CD4-positive, alpha-beta T cell treated with Interleukin-6 at 100 ng/mL for 8 hours (primary cell): ENCODE measurements at places on chromosomes 7 and 10.
A peak's percentile ranks its signal among the peaks of the same experiment; 100 is the strongest.

GRCh38 chr10:122251459-122252255, 19.4 kb upstream of the BTBD16 start:
- no peak for DNase-seq

GRCh38 chr10:99711129-99711719, 20.7 kb downstream of the COX15 start:
- peak; percentile 26 for DNase-seq

DNA sequence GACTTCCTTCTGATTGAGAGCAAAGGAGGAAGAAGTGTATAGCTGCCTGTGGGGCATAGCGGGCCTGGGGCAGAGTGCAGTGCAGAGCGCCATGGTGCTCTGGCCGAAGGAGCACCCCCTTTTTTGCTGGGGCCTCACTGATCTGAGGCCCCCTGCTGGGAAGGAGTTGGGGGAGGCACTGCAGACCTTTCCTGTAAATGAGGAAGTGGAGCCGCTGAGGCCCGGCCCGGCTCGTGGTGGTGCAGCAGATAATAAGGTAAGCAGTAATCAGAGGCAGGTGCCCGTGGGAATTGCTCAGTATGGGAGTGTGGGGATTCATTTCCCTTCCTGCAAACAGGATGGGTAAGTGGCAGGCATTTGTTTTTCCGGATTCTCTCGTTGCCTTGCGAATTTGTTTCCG, 373.7 kb upstream of the MKI67 start:
- no peak for DNase-seq

DNA sequence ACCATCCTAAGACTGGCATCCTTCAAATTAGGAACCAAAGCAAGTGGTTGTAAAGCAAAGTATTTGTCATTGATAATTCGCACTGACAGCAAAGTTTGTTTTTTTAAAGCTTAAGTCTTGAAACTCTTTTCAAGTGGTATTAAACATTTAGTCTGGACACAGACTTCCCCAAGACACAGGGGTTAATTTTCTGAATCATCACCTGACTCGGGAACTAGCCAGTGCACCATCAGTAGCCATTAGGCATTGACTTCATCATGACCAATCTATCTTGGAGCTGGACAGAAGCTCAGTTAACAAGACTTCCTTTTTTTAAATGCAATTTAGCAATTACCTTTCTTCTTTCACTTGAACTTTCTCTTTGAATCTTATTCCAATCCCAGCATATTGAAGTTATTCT, 210.6 kb downstream of the ZNF365 start:
- DNase-seq, result no peak

- DNase-seq, result no peak
Observed at GRCh38 chr10:88198023-88198422, 334.6 kb downstream of the PTEN start.

DNA sequence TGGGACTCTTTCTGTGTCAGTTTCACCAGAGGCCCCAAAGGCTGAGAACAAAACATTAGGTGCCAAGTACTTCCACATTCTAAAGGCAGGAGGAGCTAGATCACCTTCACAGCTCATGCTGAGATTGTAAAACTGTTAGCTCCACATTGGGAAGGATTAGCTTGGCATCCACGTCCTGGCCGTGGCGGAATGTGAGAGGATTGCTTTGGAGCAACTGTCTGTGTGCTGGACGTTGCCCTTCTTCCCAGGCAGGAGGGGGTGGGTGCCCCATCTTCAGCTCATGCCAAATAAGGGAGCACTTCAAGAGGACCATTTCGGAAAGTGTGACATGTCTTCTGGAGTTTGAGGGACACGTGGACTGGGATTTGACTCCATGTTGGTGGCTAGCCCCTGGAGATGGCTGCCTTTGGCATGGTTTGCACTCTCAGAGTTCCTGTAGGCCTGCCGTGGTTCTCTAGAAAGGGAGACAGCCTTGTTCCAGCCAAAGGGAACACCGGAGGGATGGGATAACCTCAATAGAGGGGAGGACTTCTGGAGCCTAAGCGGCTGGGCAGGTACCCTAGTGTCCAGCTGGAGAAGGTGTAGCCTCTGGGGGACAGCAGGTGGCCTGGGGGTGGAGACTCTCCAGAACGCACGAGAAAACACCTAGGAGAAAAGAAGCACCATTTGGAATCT, 19.9 kb upstream of the FMC1 start:
- DNase-seq, result no peak

DNA sequence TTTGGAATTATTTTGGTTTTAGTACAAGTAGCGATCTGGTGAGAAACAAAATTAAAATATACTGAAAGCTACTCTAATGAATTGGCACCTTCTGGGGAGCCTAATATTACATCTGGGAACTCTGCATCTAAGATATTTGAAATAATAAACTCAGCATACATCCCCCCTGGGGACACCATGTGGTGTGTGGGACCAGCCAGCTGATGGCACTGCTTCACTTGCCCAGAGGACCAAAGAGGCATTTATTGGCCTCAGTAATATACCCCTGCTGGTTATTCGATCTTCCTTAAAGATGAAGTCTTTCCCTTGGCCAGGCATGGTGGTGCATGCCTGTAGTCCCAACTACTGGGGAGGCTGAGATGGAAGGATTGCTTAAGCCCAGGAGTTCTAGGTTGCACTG, 195.1 kb upstream of the AUTS2 start:
- no peak for DNase-seq

DNA sequence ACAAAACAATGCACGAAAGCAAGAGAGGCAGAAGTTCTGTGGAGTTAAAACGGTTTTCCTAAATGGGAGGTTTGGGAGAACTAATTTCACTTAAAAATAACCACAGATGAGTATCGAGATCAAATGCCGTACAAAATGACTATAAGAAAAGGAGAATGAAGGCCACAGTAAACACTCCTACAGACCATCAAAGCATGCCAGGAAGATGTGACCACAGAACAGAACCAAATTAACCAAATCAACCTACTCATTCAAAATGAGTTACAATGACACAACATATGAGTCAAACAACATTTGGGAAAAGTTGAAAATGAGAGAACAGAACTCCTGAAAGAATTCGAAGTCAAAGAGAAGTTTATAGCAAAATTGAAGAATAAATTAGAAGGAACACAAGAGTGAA, 24.3 kb upstream of the DOCK1 start:
- DNase-seq, result no peak

DNA sequence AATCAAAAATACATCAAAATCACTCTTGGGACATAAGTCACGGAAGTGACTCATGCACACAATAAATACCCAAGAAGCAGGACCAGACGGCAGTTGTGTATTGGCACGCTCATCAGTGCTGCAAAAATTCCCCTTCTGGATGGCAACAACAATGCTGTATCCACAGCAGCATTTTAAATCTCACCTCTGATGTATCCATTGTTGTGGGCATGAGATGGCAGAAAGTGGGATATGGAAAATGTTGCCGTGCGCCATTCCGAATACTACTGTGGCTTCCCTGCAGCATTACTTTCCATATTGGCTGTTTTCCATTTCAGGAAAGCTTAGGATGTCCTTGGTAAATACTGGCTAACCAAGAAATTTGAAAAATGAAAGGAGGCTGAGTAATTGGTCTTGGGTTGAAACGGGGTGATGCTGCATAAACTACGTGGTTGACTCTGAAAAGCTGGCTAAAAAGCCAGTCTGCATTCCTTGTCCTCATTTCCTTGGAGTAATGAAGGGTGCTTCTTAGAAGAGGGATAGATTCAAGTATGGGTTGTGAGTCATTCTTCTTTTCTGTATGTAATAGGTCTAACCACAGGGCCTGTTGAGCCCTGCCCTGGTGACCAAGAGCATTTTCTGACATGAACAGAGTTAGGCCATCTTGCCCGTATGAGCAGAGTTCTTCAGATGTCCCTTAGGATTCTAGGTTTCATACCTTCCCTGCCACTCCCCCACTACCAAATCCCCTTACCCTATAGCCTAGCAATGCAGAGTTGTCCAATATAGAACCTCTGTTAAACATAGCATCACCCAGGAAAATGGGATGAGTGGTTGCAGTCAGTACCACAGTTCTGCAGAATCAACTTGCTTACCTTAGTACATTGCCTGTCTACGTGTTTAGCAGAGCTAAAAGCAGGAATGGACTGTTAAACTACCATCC, 36.3 kb upstream of the TOMM7 start:
- no peak for DNase-seq

DNA sequence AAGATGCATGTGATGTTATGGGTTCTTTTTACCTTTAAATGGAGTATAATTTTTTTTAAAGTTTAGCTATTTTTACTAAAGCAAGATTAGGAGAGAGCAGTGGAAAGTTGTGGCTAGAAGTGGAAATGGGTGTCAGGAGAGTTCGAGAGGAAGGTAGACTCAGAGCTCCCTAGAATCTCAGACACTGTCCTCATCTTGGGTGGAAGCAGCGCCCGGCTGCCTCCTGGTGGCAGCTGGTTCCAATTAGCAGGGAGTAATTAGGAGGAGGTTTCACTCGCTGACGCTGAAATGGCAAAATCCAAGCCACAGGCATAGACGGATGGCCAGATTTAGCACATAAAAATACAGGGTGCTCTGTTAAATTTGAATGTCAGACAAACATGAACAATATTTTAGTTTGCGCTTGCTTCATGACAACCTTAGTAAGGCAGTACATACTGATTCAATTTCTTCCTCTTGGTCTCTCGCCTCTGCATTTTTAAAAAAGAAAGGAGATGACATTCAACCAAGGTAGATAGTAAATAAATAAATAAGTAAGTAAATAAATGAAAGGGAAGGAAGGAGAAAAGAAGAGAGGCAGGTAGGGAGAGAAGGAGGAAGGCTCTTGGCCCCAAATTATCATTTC, 58.5 kb downstream of the LGI1 start:
- peak; percentile 6 for DNase-seq

DNA sequence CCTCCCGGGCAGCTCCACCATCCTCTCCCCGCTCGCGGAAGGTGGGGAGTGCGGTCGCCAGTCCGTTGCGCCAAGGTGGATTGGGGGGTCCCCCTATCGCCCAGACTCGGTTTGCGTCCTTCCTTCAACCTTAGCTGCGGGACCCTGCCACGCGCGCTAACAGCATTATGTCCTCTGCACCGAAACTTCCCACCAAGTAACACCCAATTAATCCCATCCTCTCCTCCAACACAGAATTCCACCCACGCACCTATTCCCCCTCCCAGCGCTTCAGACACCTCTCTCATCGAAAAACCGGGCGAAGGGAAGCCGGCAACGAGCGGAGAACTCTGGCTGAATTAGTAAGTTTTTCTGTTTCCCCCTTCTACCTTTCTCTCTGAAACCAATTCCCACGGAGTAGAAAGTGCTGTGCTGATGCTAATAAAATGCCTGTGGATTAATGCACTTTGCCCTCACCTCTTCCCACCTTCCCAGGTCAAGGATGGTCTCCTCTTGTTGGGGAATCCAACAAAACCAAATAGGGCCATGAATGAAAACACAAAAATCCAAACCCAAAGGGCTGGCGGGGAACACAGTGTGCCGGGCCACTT, 947 bp downstream of the HOXA3 start:
- no peak for DNase-seq

DNA sequence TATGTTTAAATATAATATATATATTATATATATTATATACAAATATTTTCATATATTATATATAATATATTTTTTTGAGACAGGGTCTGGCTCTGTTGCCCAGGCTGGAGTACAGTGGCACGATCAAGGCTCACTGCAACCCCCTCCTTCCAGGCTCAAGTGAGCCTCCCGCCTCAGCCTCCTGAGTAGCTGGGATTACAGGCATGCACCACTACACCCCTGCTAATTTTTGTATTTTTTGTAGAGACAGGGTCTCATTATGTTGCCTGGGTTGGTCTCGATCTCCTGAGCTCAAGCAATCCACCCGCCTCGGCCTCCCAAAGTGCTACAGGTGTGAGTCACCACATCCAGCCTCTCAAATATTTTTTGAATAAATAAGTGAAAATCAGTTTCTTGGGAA, 215.5 kb downstream of the GATA3 start:
- DNase-seq, result no peak

GRCh38 chr10:113052076-113052830, 102.2 kb downstream of the TCF7L2 start:
- no peak for DNase-seq

GRCh38 chr10:12252882-12253546, 57.0 kb downstream of the CDC123 start:
- no peak for DNase-seq

DNA sequence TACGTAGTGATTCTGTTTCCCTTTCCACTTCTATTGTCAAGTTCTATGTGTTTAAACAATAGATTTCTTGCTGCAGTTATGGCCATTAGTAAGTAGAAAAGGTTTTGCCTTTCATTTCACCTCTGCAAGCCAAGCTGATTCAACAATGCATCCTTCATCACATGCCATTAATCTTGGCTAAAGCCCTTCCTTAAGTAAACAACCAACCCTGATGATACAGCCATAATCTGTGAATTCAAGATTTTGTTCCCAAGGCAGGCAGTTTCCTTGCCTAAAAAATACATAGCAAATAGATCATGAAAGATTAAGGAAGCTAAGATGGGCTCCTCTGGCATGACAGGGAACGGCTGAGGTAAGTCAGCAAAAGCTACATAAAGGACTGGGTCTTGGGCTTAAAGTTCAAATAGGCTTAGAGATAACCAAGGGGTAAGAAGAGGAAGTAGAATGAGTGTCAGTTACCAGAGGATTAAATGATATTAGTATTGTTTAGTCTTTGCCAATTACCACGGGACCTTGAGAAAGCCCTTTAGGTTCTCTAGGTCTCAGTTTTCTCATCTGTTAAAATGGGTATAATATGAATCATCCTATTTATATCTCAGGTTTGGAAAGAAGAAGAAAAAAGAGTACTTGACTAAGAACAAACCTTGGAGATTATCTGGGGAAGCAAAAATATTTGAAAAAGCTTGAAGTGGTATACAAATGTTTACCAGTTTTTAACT, 35.9 kb upstream of the ANK3 start:
- no peak for DNase-seq

- DNase-seq, result no peak
Observed at GRCh38 chr10:52649511-52649910, 123.1 kb downstream of the MBL2 start.

- no peak for DNase-seq
Observed at GRCh38 chr7:141928845-141929195, 12.6 kb downstream of the OR9A4 start.

DNA sequence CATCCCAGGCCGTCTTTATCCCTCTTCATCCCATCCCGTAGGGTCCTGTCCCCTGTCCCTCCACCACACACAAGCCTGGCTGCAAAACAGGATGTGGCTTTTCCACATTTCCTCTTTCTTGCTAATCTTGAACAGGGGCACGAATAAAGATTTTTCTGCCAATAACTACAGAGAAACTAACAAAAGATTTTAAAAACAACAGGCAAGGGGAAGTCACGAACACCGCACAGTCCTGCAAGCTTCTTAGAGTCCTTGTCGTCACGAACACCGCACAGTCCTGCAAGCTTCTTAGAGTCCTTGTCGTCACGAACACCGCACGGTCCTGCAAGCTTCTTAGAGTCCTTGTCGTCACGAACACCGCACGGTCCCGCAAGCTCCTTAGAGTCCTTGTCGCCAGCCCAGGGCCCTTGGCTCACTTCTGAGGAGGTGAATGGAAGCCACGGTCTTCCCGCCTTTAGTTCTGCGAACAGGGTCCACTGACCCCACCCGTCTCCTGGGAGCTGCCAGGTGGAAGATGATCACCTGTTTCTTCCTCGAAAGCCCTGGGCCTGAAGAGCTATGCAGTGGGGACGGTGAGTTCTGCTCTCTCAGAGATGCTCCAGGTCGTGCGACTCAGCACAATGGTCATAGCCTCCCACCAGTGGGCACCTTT, 10.3 kb upstream of the INSIG1 start:
- no peak for DNase-seq

GRCh38 chr10:35341521-35341920, 5.2 kb downstream of the CCNY start:
- peak; percentile 24 for DNase-seq

- DNase-seq, result no peak
Observed at GRCh38 chr7:154918741-154919140, 84.2 kb downstream of the PAXIP1 start.

GRCh38 chr10:122725768-122726167, 26.1 kb upstream of the C10orf120 start:
- DNase-seq, result no peak
